Caco-2 (cell line): ENCODE measurements at places on chromosomes 5 and 9. TPM values are rescaled to one million over a fixed set of nuclear protein-coding genes. Genes with fewer than 3 reads are reported as not detected.

- H3K36me3 ChIP-seq: no peaks in the 10 kb centered on the region
- no peaks in the 10 kb centered on the region for H3K27me3 ChIP-seq
- no peak overlapping the region for H3K4me3 ChIP-seq
- no peak for DNase-seq
- H3K4me1 ChIP-seq: no peaks in the 10 kb centered on the region
Measured at GRCh38 chr5:16057277-16057676, 122.3 kb downstream of the MARCHF11 start.

DNA sequence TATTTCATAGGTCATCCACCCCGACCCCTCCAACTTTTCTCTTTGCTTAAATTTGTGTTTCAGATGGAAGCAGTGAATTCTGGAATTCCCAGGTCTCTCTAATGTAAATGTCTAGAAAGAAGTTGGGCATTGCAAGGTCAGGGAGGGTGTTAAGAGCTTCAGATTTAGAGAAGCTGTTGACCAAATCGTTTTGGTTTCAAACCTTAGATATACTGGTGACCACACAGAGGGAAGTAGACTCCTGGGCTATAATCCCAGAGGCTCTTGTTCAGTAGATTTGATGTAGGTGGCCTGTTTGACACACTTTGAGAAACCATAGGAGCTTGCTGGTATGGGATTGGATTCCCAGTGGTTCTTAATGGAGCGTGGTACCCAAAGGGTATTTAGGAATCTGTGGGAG lies 137.3 kb upstream of the KLF9 start:
- H3K27me3 ChIP-seq: no peaks in the 10 kb centered on the region
- no peak overlapping the region for H3K27ac ChIP-seq
- no peak for DNase-seq

- DNase-seq: no peak
- 0 out of 2 replicates have a peak, but pooled peaks cover 3% of the 10 kb centered on the region for H3K4me1 ChIP-seq
- H3K27me3 ChIP-seq: no peaks in the 10 kb centered on the region
- H3K36me3 ChIP-seq: no peaks in the 10 kb centered on the region
Measured at GRCh38 chr5:20276959-20277263, 288.9 kb upstream of the CDH18 start.

DNA sequence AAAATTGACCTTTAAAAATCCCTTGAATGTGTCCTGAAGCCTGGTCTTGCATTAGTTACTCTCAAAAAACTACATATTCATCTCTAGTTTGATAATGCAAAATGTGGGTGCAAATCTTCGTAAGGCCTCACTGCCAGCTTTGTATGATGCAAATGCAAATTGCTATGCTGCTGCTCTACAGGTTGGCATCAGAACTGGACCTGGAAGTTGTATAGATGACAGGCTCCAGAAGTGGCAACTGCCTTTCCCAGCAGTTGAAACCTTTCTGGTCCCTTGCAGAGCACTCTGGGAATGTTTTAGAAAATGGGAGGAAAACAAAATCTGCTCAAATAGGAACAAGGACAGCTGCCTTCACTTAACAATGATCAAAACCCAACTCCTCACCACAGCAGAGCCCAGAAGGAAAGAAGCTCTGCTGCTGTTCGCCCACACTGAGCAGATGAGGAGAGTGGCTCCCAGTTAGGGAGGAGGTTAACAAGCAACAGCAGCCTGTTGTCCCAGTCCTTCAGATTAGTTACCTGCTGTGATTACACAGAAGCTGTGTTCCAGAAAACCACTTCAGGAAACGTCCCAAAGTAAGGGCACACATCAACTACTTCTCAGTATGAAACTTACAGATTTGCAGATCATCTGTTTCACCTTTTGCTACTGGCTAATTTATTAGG lies 93.5 kb downstream of the PLPP1 start:
- no peaks in the 10 kb centered on the region for H3K27me3 ChIP-seq
- no peak overlapping the region for H3K27ac ChIP-seq
- H3K36me3 ChIP-seq: no peaks in the 10 kb centered on the region
- no peak overlapping the region for H3K4me3 ChIP-seq

GRCh38 chr5:82176115-82176814 lies 101.9 kb downstream of the RPS23 start:
- no peak overlapping the region for H3K4me3 ChIP-seq
- DNase-seq: no peak
- no peak overlapping the region for H3K27ac ChIP-seq

- no peak for DNase-seq
- no peak overlapping the region for H3K4me3 ChIP-seq
- peaks cover 16% of the 10 kb centered on the region for H3K4me1 ChIP-seq
- H3K36me3 ChIP-seq: no peaks in the 10 kb centered on the region; the same call in 1 of the 2 replicates
- H3K27me3 ChIP-seq: no peaks in the 10 kb centered on the region
Measured at GRCh38 chr9:105286098-105286497, 41.6 kb downstream of the SLC44A1 start.

- no peak overlapping the region for H3K27ac ChIP-seq
- no peaks in the 10 kb centered on the region for H3K36me3 ChIP-seq
- H3K4me1 ChIP-seq: no peaks in the 10 kb centered on the region
- H3K27me3 ChIP-seq: no peaks in the 10 kb centered on the region
Measured at GRCh38 chr9:15578714-15579113, 25.9 kb downstream of the CCDC171 start.

DNA sequence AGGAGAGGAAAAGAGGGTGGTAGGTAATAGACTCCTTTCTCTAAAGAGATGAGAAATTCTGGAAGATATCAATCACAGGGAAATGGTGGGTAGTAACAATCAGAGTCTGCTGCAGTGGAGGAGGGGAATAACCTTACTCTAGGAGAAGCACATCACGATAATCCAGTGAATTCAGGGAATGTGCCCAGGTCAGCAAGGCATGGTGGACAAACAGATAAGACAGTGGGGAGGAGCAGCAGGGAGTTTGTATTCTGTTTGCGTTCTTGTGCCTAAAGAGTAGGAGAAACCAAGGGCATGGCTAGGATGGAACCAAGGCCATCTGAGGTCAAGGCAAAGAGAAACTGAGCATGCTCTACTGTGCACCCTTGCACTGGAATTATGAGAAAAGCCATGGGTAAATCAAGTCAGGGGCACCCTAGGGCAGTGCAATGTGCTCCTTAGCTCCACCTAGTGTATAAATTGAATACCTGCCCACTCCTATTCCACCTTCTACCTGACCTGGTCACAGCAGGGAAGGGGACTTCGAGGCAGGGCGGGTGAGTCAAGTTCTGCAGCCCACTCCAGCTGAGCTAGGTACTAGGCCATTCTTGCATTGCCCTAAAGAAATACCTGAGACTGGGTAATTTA lies 31.6 kb downstream of the RETREG1 start:
- no peaks in the 10 kb centered on the region; the same call in 1 of the 2 replicates for H3K36me3 ChIP-seq
- no peaks in the 10 kb centered on the region for H3K27me3 ChIP-seq
- peaks cover 50% of the 10 kb centered on the region for H3K4me1 ChIP-seq
- H3K27ac ChIP-seq: peak overlapping the region; percentile 86
- peak; percentile 83 for DNase-seq

DNA sequence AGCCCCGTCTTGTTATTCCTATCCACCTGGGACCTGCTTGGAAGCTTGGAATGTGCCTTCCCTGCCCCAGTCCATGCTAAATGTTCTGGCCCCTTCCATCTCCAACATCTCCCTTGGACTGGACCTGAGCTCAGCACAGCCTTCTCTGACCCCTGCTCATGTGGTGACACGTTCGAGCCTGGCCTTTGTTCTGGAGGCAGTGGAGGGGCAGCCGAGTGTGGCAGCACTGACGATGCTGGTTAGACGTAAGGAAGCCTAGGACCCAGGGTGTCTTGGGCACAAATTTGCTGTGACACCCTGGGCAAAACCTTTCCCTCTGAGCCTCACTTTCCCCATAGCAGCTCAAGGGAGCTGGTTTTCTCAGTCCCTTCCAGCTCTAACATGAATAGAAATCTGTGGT lies 3.9 kb downstream of the SPACA9 start:
- DNase-seq: no peak
- no peak overlapping the region for H3K27ac ChIP-seq
- H3K36me3 ChIP-seq: no peaks in the 10 kb centered on the region

GRCh38 chr5:135737701-135738563 lies 96.5 kb upstream of the SLC25A48 start:
- H3K27me3 ChIP-seq: no peaks in the 10 kb centered on the region; the same call in 1 of the 2 replicates
- H3K36me3 ChIP-seq: no peaks in the 10 kb centered on the region
- H3K27ac ChIP-seq: no peak overlapping the region
- H3K4me3 ChIP-seq: no peak overlapping the region

DNA sequence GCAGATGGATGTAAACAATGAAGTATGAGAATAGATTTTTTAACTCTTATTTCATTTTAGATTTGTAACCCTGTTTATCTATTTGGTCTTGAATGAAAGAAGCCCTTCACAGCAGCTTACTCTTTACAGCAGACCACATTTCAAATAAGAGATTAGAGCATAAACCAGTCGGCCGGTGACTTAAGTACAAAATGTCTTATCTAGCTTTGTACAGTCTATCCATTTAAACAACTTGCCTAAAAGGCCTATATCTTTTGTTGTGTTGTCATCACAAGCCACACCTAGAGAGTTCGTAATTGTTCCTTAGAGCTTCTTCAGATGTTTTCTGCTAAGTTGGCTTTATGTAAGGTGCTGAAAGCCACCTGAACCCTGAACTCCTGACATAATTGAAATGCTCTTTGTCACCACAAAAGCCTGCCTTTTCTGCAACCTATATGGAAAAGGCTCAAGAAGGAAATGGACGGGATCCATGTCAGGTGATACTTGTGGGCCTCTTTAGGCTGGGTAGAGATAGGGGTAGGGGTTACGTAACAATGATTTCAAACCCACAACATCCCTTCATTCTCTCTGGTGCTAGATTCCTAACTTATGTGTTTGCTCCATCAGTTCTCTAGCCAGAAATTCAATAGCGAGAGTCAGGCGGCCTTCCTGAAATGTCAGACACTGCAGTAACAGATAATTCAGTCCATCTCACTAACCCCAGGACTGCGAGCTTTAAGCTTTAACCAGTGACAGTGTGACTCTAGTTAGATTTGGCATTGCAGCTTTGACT lies 162.5 kb downstream of the CD180 start:
- H3K4me1 ChIP-seq: peaks cover 65% of the 10 kb centered on the region
- H3K27ac ChIP-seq: peak overlapping the region; percentile 86

- no peaks in the 10 kb centered on the region for H3K27me3 ChIP-seq
- no peak overlapping the region for H3K27ac ChIP-seq
- no peaks in the 10 kb centered on the region for H3K4me1 ChIP-seq
- no peaks in the 10 kb centered on the region for H3K36me3 ChIP-seq
- no peak for DNase-seq
Measured at GRCh38 chr9:14987858-14988257, 77.6 kb upstream of the FREM1 start.

DNA sequence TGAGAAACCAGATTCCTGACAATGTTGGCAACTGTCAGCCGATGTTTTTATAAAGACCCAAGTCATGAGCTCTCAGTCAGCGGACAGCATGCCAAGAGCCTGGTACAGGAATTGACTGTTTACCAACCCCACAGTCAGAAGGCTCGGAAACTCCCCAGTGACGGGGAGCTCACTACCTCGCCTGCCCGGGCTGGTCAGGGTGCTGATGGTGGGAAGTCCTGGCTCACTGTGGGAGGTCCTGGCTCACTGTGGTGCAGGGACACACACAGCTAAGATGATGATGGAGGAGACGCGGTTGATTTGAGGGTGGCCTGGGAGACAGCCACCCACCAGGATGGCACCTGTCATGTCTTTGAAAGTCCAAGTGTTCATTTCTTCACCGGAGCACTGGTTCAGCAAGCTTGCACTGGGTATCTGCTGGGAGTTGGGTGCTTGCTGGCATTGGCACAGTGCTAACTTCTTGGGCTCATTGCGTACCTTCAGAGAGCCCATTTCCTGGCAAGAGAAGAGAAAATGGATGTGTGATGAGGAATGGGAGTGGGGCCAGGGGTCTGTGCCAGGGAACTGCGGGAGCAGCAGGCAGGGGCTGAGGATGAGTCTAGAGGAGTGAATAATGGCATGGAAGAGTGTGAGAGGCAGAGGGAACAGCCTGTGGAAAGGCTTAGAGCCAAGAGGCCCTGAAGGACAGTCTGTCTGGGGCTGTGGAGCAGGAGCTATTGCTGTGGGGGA lies 15.3 kb downstream of the ASS1 start:
- no peak overlapping the region for H3K27ac ChIP-seq
- H3K4me1 ChIP-seq: no peaks in the 10 kb centered on the region
- DNase-seq: no peak

GRCh38 chr5:72379936-72380335 lies 59.8 kb downstream of the PTCD2 start:
- no peaks in the 10 kb centered on the region for H3K36me3 ChIP-seq
- H3K4me3 ChIP-seq: no peak overlapping the region
- no peaks in the 10 kb centered on the region for H3K27me3 ChIP-seq
- H3K4me1 ChIP-seq: no peaks in the 10 kb centered on the region
- DNase-seq: no peak

DNA sequence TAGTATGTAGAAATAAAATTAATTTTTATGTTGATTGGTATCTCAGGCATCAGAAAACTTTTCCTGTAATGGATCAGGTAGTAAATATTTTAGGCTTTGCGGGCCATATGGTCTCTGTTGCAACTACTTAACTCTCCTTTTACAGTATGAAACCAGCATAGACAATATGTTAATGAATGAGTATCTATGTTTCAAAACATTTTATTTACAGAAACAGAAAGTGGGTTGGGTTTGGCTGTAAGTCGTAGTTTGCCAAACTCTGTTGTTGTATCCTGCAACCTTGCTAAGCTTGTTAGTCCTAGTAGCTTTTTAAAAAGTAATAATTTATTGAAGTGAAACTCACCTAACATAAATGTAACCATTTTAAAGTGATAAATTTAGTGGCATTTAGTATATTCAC lies 132.1 kb downstream of the NR3C1 start:
- no peaks in the 10 kb centered on the region for H3K27me3 ChIP-seq
- DNase-seq: no peak
- no peaks in the 10 kb centered on the region for H3K4me1 ChIP-seq
- no peak overlapping the region for H3K4me3 ChIP-seq
- no peaks in the 10 kb centered on the region for H3K36me3 ChIP-seq

DNA sequence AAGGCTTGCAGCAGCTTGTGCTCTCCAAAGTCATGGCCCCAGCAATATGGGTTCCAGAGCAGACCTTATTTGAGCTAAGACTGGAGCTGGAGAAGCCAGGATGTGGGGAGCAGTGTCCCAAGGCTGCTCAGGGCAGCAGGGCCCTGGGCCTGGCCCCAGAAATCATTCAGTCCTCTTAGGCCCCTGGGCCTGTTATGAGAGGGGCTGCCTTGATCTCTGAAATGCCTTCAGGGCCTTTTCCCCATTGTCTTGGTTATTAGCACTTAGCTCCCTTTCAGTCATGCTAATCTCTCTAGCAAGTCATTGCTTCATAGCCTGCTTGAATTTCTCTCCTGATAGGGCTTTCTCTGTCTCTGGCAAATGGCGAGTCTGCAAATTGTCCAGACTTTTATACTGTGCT lies 9.1 kb downstream of the CATSPER3 start:
- no peaks in the 10 kb centered on the region for H3K27me3 ChIP-seq
- DNase-seq: no peak
- H3K4me3 ChIP-seq: no peak overlapping the region
- no peaks in the 10 kb centered on the region for H3K4me1 ChIP-seq
- H3K36me3 ChIP-seq: no peaks in the 10 kb centered on the region

Gene SLC6A7
- not detected in 2 replicates for total RNA-seq

Gene SPATA9
- total RNA-seq: 0.34 TPM in 1 of 2 replicates, not detected in the other

Gene MSX2
- total RNA-seq: 59.7 and 64.4 TPM in 2 replicates

Gene ADAMTS6
- 0.23 and 0.67 TPM in 2 replicates for total RNA-seq

Gene GNPDA1
- total RNA-seq: 61.3 and 70.9 TPM in 2 replicates

Gene PTGER4
- 0.16 TPM in 1 of 2 replicates, not detected in the other for total RNA-seq

Gene CKMT2
- total RNA-seq: not detected in 2 replicates

Gene MPDZ
- 0.23 TPM in 1 of 2 replicates, not detected in the other for total RNA-seq

Gene PCDHA10
- 0.02 and 0.07 TPM in 2 replicates for total RNA-seq
